Naive thymus-derived CD4-positive, alpha-beta T cell (primary cell): ENCODE measurements at places on chromosomes 13 and 19.

DNA sequence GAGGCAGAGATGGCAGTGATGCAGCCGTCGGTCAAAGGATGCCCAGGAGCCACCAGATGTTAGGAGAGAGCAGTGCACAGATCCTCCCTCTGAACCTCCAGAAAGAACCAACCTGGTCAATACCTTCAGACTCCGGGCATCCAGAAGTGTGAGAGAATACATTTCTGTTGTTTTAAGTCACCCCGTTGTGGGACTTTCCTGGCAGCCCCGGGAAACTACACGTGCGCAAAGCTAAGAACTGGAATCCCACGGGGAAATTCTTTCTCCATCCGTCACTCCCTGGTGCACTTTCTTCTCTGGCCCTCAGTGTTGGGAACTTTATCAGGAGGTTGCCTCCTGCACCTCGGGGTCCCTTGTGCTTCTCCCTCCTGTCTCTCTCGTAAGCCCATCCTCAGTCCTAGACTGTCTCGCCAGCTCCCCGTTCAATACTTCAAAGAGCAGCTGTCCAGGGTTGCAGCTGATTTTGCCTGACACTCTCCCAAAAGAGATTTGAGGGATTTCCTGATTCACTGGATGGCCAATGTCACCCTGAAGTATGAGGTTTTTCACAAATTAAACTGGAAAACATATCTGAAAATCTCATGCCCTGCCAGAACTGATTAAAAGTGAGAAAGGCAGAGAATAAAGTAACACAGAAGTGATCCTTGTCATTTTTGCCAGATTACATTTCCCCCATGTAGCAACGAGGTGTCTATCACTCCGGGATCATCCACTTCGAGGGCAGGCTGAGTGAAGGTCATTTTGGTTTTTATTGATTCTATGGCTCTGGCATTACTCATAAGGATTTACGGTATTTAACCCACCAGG, 136.8 kb downstream of the DCT start:
- DNase-seq: no peak

- DNase-seq: peak; percentile 57
These were observed 617 bp upstream of the IQCN start for GRCh38 chr19:18274781-18275356.

GRCh38 chr13:105035092-105035491, 1500.4 kb downstream of the EFNB2 start:
- no peak for DNase-seq

GRCh38 chr19:6947745-6948144, 60.4 kb downstream of the ADGRE1 start:
- no peak for DNase-seq

DNA sequence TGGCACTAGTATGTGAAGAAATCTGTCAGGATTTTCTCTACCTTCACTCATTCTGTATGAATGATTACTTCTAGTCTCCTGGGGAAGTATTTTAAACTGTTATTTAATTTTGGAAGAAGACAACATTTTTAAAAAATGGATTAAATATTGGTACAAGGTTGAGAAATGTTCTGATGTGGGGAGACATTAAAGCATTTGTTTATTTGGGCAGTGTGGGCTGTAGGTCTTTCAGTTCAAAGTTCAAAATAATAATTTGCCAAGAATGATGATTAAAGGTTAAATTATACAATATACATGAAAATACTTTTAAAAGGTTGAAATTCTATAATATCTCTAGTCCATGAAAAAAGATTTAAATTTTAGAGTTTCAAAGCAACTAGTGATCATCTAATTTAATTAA, 194.7 kb downstream of the NHLRC3 start:
- no peak for DNase-seq

GRCh38 chr13:38872693-38873092, 117.9 kb downstream of the STOML3 start:
- peak; percentile 10 for DNase-seq

DNA sequence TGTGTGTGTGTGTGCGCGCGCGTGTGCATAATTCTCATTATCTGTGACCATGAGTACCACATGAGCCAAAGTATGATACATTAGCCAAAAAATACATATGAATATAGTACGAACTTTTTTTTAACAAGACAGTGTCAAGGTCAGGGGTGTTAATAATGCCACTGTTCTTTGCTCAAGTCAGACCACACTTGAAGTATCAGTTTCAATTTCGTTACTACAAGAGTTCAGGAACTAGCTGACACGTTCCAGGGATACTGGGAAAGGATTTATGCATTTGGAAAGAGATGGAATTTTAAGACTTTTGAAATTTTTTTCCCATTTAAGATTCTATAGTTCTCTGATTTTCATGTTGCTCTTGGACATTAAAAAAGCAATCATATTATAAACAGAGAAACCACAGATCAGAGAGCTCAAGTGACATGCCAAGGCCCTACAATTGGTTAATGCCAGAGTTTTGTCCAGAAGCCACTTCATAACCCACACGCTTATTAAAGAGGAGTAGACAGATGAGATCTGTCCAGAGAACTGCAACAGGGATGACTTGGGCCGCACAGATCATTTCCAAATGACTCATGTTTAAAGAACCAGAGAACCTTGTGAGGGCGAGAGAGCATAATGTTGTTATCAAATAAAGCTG, 718.8 kb upstream of the SGCG start:
- DNase-seq: no peak

GRCh38 chr19:35457173-35457572, 9.1 kb downstream of the FFAR2 start:
- DNase-seq: no peak

DNA sequence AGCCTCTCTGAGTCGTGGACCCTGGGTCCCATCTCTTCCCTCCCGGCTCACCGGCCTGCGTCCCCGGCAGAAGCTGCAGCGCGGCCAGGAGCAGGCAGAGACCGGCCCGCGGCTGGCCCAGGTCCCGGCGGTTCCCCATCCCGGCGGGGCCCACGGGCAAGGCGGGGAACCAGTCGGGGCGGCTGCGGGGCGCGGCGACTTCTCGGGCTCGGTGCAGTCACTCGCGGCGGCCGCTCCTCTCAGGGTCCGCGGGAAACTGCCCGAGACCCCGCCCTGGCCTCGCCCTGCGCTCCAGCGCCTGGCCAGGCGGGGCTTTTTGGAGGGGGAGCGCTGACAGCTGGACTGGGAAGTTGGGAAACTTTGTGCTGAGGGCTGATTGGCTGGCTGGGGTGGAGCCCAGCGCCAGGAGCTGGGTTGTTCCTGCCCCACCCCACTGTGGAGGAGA, at the start of gene COL5A3:
Gene COL5A3 (minus strand): TSS at position 258 of the 445 bp plus-strand sequence. CDS start 119 bp downstream, at position 139.
- DNase-seq: no peak

GRCh38 chr19:17234911-17235299, 8.9 kb downstream of the OCEL1 start:
- peak; percentile 52 for DNase-seq

- no peak for DNase-seq
These were observed 559.0 kb upstream of the SLC10A2 start for GRCh38 chr13:103625194-103625593.

GRCh38 chr13:24050292-24050711, 110.2 kb upstream of the SPATA13 start:
- no peak for DNase-seq

DNA sequence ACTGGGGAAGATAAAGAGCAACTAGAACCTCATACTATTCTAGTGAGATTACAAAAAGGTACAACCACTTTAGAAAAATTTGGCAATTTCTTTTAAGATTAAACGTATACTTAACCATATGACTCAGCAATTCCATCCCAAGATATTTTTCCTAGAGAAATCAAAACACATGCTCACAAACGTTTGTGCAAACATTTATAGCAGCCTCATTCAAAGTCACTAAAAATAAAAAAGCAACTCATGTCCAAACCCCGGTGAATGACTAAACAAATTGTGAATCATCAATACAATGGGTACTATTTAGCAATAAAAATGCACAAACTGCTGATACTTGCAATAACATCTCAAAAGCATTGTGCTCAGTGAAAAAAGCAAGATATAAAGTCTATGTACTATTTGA, 121.5 kb downstream of the FRY start:
- DNase-seq: no peak

DNA sequence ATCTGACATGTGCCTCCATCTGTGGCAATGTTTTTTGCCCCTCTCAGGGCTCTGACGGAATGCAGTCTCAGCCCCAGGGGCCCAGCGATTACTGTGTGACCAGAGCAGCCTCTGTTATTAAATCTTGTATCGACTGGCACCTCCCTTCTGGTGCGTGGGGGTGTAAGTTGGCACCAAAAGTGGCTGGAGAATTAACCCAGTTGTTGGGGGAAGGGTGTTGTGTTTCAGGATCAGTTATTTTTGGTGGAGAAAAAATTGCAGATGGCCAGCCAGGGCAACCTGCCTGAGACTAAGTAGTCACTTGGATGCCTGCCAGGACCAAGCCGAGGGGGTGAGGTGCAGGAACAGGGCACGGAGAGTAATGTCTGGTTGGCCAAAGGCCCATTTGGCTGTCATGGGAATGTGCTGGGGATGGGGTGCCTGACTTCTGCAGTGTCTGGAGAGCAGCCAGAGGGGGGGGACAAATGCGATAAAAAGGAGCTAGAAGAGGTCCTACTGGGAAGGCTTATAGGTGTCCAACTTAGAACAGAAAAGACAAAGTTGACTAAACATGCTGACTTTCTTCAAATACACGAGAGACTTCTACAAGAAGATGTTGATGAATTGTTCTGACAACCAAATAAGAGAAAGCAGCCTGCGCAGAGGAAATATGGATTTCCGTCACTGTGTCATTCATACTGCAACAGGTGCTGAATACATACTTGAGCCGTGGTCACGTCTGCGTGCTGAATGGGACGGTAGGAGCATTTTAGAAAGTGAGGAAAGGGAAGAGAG, 69.8 kb downstream of the SIAH3 start:
- DNase-seq: no peak

DNA sequence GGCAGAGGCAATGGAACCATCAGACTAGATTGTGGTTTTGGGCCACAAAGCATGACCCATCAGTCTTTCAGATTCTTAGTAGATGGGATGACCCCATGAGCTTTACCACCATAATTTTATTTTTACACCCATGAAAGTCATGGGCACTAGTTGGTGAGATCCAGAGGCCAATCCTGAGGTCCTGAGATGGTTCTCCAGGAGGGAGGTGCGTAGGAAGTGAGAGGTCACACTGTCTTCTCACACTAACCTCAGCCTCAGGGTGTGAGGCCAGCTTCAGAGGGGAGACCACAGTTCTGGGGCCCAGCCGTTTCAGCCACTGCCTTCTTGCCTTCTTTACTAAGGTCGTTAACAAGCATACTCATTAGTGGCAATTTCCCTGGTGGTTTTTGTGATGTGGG, 106.4 kb downstream of the AKAP11 start:
- DNase-seq: no peak

GRCh38 chr13:33178209-33178840, 107.2 kb downstream of the STARD13 start:
- no peak for DNase-seq

DNA sequence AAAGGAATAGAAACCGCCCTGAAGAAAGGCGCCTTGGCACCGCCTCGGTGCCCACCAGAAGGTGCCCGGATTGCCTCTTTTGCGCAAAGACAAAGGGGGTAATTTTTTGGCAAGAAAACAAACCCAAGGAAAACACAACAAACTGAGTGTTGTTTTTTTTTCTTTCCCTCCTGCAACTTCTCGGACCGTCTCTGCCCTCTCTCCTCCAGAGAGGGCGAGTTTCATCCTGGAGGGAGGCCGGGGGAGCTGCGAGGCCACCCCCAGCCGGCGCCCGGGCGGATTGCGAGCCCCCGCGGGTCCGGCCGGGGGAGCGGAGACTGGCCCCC, 2.3 kb downstream of the ZNF536 start:
- DNase-seq: no peak

DNA sequence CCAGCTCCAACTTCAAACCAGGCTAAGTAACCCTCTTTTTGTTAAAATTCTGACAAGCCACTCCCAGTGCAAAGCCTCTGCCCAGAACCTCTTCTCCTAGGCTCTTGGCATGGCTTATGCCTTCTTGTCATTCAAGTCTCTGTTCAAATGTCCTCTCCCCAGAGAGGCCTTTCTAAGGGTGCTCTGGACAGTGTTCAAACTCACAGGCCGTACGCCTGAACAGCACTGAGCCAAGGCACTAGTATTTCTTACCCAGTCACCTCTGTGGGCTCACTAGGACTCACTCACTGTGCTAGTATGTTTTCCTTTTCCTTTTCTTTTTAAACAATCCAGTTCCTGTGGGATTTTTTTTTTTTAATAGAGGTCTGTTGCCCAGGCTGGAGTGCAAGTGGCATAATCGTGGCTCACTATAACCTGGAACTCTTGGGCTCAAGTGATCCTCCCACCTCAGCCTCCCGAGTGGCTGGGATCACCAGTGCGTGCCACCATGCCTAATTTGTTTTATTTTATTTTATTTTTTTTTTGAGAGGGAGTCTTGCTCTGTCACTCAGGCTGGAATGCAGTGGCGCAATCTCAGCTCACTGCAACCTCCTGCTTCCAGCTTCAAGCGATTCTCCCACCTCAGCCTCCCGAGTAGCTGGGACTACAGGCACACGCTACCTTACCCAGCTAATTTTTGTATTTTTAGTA, 2.3 kb upstream of the ASF1B start:
- no peak for DNase-seq

DNA sequence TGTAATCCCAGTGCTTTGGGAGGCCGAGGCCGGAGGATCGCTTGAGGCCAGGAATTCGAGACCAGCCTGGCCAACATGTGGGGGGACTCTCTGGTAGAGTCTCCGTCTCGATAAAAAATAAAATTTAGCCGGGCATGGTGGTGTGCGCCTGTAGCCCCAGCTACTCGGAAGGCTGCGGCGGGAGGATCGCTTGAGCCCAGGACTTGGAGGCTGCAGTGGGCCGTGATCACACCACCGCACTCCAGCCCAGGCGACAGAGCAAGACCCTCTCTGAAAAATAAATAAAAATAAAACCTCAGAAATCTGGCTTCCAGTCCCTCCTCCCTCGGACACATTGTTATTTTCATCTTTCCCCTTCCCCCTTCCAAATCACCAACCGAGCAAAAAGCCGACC, 332 bp downstream of the IRGQ start:
- DNase-seq: no peak

- DNase-seq: no peak
These were observed 21.9 kb downstream of the VRK3 start for GRCh38 chr19:50003254-50003788.

GRCh38 chr19:45630463-45630862, 8.7 kb downstream of the EML2 start:
- DNase-seq: no peak

GRCh38 chr19:49853852-49854377, 3.0 kb downstream of the PTOV1 start:
- no peak for DNase-seq

- peak; percentile 72 for DNase-seq
These were observed 62.1 kb downstream of the DGKH start for GRCh38 chr13:42110410-42111155.

DNA sequence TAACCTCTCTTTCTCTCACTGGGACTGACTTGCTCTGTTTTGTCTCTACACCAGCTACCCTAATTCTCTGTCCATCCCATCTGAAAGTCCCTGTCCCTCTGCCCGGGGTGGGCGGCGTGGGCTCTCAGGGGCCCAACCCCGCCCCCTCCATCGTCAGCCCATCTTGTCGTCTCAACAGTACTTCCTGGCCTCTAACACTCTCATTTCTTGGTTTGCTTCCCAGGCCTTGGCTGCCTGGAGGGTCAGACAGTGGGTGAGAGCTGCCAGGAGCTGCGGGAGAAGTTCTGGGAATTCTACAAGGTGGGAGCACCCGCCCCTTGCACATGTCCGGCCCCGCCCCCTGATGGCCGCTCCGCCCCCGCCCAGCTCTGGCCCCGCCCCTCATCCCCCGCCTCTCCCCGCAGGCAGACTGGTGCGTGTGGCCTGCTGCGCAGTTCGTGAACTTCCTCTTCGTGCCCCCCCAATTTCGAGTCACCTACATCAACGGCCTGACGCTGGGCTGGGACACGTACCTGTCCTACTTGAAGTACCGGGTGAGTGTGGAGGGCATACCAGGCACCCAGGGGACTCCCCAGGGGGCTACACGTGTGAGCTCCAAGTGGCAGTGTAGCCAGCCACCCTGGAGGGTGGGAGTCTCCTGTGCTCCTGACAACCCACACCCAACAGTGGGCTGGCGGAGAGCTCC, 1.7 kb downstream of the MPV17L2 start:
- DNase-seq: no peak
